Neural crest cell (in vitro differentiated cells): ENCODE measurements at places on chromosomes 12 and 14.

DNA sequence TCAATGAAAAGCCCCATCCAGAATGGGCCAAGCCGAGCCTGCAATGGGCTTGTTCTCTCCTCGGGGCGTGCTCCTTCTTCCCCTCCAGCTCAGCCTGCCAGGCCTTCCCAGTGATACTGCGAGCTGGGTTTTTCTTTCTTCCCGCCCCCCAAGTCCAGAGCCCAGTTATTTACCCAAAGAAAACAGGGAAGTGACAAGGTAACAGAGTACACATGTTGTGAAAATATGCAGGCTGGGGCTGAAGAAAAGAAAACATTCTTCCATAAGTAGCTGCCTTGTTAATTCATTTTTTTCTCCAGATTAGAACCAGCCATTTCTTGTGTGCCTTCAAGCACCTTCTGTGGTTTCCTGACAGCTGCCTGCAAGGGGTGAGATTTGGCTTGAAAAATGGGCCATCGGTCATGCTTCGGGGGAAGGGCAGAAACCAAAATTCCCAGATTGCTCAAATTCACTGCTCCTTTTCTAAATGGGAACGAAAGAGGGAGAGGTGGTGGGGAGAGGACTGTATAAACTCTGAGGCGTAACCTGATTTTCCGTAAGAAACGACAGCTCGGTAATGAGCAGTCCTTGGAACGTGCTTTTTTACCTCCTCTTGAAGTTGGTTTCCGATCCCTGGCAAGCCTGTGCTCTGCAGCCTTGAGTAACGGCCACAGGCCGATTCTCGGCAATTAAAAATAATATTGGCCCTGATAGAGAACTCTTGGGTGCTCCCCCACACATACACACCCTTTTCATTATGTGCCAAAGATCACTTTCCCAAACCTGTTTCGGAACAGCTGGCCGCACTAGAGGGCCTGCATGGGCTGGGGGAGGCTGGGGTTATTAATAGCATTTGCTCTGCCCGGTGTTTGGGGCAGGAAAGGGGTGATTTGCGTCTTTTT lies 229.4 kb downstream of the ZFP36L1 start:
- DNase-seq: no peak

DNA sequence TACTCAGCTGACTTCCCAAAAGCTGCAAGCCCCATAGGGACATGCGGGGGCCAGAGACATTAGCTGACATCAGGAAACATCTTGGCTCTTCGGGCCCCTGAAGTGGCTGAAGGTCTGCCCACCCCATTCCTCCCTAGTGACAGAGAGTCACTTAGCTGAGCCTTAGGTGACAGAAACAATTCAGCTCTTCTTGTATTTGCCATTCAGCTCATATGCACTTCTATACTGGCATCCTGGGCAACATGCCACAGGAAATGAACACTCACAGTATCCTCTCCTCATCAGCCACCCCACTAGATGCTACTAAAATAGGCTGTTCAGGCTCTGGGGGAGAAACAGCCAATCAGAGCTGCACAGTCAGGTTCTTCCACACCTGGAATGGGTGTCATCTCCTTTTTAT lies 3.4 kb downstream of the DCTN2 start:
- DNase-seq: no peak

- DNase-seq: no peak
Measured at GRCh38 chr12:77115471-77115870, 50.1 kb upstream of the E2F7 start.

- no peak for DNase-seq
Measured at GRCh38 chr12:42446761-42447160, 120.8 kb downstream of the PPHLN1 start.

GRCh38 chr12:108803428-108804105 lies 53.8 kb downstream of the SSH1 start:
- DNase-seq: peak; percentile 73

DNA sequence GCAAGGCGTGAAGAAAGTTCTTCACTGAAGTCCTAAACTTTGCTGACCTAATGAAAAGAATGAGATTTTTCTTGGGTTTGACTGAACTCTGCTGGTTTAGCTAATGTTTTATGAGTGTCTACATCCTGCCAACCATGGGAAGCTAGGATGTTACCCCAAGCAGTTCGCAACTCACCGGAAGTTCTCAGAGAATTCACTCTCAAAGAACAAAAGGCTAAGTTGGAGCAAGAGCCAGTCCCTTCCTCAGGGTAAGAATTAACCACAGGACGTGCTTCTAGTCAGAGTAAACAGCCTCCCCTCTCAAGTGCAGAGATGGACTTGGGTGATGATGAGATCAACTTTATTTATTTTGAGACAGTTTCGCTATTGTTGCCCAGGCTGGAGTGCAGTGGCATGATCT lies 37.3 kb downstream of the TCHP start:
- DNase-seq: no peak

DNA sequence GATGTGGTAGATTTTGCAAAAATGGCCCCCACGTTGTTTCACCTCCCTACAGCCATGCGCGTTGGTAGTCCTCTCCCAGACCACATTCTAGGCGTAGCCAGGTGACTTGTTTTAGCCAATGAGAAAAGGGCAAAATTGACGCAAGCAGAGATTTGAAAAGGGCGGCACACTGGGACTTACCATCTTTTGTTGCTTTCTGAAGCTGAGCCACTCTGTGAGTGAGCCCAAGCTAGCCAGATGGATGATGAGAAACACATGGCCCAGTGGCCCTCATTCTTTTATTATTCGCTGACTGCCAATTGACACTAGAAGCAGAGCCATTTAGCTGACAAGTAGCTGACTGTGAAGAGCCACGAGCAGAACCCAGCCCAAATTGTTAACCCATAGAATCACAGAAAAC lies 142.0 kb upstream of the GZMB start:
- DNase-seq: no peak

- DNase-seq: no peak
Measured at GRCh38 chr14:103547455-103547940, 15.0 kb downstream of the BAG5 start.

- DNase-seq: no peak
Measured at GRCh38 chr14:56633544-56633943, 53.9 kb downstream of the TMEM260 start.

DNA sequence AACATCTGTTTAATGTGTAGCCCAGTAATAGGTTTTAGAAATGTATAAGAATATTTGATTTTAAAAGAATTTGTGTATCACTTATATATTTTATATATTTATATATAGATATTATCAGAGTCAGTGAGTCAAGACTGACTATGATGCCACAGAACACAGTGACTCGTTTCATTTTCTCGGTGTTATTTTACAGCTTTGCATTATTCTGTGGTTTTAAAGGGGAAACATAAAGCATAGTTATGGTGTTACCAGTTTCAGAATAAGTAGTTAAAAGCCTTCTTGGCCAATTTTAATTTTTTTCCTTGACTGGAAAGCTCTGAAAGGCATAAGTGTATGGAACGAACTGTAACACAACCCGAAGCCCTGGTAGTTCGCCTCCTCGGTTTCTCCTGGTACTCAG lies 91.0 kb downstream of the GRIP1 start:
- no peak for DNase-seq

DNA sequence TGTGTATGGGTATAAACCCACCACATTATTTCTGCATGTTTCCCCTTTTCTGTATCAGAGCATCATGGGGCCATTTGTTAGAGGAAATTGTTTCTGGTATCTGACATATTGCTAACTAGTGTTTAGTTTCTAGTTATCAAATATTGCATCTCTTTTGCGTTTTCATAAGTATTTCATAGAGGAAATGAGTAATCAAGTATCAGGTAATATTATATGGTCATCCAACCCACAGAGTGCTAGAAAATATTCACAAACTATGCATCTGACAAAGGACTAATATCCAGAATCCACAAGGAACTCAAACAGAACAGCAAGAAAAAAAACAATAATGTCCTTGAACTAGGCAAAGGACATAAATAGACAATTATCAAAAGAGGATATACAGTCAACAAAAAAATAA lies 258.9 kb upstream of the LRIG3 start:
- DNase-seq: no peak

DNA sequence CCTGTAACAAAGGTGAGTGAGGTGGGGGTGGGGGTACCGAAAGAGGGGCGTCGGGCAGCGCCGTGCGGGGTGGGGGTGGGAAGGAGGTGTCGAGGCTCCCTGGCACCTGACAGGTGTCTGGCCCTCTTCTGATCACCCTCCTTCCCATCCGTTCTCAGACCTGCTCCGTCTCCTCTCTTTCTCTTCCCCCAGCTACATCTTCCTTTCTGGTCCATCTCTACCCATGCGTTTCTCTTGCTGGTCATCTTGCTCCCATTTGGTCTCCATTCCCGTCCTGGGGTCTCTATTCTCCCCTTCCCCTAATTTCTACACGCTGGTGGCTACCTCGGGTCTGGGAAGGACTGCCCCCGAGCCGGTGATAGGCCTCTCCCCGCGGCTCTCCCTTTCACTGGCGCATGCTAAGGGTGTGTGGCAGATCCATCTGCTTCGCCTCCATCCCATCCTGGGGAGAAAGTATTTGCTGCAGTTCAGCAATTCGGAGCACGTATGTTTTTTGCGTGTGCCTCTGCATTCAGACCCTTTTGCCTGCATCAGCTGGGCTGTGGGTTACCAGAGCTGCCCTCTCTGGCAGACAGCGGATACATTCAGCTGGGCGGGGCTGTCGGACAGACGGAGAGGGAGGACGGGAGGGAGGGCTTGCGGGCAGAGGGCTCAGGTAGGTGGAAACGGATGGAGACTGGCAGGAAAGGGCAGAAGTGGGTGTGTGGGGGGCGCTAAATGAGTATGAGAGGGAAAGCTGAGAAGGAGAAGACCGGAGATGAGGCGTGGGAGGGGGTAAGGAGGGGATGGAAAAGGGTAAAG lies 730 bp downstream of the CLSTN3 start:
- DNase-seq: peak; percentile 37

GRCh38 chr14:89911010-89911919 lies 43.3 kb downstream of the EFCAB11 start:
- peak; percentile 3 for DNase-seq

DNA sequence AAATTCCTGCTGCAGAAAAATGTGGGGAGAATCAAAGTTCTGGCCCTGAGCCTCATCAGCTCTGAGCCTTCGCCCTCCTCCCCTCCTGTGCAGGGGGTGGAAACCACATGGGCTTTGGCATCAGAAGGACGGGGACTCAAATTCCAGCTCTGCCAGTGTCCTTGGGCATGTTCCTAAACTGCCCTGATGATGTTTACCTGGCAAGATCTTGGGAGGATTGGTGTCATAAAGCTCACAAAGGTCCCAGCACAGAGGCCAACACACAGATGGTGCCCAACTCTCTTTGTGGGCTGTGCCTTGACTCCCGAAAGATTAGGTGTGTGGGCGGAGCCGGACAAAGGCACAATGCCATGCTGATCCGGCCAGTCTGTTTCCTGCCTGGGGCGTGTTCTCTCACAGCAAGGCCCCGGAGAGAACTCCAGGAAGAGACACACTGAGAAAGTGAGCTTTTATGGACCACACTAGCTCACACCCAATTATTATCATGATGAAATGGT lies 20.5 kb upstream of the CLMN start:
- DNase-seq: no peak

DNA sequence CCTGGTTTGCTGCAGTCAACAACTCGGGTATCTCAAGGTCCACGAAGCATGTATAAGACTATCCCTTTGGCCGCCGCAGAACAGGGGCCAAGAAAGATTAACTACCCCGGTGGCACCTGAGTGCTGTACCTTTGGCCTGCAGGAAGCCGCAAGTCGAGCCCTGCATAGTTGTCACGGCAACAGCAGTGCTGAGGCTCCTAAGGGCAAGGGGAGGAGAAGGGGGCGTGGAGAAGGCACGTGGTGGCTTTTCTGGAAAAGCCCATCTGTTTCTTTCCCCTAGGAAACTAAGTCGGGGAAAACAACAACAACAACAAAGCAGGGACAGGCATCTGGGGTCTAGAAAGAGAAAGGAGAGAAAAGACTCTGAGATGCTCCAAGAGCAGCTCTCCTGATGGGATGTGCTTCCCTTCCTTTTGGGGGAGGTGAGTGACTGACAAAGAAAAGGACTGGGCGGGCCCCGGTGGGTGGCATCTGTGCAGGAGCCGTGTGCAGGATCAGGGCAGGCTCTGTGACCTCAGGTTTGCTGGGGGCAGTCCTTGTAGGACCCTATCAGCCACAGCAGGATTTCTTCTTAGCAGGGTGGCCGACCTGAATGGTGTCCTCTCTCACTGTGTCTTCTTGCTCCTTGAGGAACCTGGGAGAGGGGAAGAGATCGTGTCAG lies 123.9 kb downstream of the PRMT8 start:
- no peak for DNase-seq

GRCh38 chr12:106227641-106228319 lies 20.0 kb downstream of the CKAP4 start:
- no peak for DNase-seq

DNA sequence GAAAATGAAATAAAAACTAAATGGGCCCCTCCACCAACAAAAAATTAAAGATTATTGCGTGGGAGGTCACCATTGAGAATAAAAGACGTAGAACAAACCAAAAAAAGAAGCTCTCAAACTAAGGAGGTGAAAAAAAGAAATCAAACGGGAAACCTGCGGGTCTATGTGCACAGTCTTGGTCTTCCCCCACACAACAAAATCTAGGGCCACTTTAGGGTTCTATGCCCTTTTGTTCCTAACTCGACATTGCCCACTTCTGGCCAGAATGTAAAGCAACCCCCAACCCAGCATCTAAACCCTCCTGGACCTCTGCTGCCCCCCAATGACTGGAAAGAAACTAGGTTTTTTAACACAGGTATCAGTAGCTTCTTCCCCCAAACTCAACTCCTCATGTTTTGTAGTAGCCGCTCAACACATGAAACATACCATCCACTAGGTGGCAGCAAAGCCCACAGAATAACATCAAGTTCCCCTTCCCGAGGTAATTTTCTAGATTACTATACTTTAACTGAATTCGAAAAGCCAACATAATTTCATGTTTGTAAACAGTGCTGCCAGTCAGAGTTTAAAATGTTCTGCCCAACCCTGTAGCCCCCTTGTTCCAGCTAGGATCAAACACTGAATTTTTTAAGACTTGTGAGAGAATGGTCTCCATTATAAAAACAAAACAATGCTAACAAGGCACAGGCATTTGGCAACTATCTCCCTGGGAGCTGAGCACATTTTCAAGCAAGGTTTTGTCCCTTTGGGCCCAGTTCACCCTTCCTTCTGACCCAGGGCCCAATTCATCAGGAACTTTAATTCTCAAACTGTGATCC lies 18.7 kb downstream of the DAD1 start:
- DNase-seq: peak; percentile 64

DNA sequence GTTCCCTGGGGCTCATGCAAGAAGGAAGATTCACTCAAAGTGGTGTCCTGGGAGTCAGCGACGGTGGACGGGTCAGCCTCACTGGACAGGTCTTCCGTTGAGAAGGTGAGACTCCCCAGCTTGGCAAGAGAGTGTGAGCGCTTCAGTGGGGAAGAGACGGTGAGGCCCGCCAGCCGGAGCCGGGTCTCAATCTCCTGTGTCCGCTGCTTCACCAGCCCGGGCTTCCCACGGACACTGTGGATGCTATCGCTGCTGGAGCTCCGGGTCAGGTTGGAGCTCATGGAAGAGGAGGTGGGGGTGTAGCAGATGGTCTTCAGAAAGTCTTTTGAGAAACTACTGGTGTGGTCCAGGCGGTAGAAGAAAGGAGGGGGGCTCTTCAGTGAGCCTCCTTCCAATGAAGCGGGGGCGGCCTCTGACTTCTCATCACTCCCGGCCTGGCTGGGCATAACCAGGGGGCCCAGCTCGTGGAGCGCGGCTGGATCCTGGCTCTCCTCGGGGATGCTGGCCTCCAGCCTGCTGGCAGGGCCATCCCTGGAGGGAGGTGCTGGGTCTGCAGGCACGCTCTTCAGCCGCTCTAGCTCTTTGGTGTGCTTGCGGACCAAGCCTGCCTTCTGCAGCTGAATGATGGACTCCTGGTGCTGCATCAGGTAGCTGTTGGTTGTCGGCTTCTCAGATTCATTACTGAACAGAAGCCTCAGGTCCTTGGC lies 56.9 kb upstream of the CORO1C start:
- no peak for DNase-seq

GRCh38 chr12:24599736-24600135 lies 349.2 kb downstream of the BCAT1 start:
- DNase-seq: no peak
